ENCODE measurements at places on chromosomes 2 and 18.

GRCh38 chr2:173673640-173674039 lies 291.5 kb downstream of the SP3 start:
- DNase-seq, result no peak

- no peak for DNase-seq
Measured at GRCh38 chr2:235661167-235661937, 167.5 kb downstream of the AGAP1 start.

GRCh38 chr18:48711651-48712486 lies 173.0 kb downstream of the CTIF start:
- peak; percentile 10 for DNase-seq

DNA sequence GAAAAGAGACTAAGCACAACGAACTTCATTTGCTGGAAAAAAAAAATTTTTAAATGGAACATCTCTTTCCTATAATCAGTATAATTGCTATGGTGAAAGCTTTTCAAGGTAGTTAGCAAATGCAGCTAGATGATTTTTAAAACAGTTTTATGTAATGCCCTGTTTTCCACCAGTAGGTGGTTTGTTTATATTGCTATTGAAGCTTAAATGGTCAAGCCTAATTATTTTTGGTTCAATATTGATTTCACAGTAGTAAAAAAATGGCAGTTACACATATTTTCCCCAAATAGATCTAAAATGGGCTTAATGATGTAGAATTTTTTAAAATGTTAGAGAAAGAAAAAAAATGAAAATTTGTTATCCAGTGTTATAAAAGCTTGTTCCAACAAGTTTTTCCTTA lies 70.2 kb downstream of the CDH19 start:
- no peak for DNase-seq

GRCh38 chr2:128291161-128291843 lies 27.4 kb downstream of the HS6ST1 start:
- peak; percentile 41 for DNase-seq

DNA sequence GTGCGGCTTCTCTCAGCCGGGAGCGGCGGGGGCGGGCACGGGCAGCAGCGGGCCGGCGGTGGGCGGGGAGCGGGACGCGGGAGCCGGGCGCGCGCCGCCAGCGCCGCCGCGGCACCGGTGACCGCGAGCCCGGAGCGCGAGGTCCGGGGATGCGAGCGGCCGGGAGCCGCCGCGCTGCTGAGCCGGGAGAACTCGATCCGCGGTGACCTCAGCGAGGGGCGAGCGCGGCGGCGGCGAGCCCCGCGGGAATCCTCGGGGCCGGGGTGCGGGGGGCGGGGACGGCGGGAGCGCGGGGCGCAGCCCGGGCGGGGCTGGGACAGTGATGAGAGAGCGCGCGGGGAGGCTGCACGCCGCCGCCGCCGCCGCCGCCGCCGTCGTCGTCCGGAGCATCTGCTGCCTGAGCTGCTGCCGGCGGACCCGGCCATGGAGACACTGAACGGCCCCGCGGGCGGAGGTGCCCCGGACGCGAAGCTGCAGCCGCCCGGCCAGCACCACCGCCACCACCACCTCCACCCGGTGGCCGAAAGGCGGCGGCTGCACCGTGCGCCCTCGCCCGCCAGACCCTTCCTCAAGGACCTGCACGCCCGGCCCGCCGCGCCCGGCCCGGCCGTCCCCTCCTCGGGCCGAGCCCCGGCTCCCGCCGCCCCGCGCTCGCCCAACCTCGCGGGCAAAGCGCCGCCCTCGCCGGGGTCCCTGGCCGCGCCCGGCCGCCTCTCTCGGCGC lies at the start of gene MTCL1:
MTCL1 (plus strand) TSS at position 319 of the 723 bp plus-strand sequence; CDS start at position 424, 105 bp downstream.
- peak; percentile 38 for DNase-seq

- DNase-seq, result no peak
Measured at GRCh38 chr2:194252127-194252526, 1404.9 kb upstream of the SLC39A10 start.

GRCh38 chr18:23871410-23871809 lies 143.1 kb upstream of the TTC39C start:
- DNase-seq, result no peak

DNA sequence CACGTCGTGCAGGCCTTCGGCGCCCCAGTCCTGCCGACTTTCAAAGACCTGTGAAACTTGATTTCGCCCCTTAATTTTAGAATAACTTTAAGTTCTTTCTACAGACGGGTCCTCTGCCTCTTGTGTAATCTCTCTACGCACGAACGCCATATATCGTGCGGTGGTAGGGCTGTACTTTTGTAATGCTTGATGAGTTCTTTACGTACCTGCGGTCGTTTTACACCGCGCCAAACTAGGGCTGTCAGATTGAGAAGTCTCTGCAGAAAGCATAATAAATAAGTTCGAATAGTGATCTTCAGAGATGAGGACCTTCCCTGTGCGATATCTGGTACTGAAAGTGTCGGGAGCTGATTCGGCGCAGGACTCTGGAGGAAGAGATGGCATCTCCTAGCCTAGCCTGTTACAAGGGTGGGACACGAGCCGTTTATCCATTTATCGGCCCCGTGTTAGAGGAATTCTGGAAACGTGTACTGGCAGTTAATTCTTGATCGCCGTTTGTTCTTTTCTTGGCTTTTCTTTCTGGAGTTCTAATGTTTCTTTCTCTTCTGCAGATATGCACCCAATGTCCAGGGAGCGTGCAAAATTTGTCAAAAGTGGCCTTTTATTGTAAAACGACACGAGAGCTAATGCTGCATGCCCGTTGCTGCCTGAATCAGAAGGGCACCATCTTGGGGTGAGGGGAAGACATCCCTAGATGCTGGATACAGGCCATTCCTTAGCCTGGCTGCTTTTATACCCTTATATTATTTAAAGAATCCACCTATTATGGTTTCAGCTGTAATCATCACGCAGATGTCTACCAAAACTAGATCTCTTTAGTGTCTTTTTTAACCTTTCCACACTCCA lies 781 bp upstream of the SLC5A6 start:
- no peak for DNase-seq

Data from PC-9 (cell line).